ENCODE measurements at places on chromosomes 16 and 17.

- no peak for DNase-seq
Measured at GRCh38 chr17:49337884-49338283, 24.2 kb downstream of the ZNF652 start.

GRCh38 chr16:74500907-74501306 is 79.6 kb upstream of the CLEC18B start:
- no peak for DNase-seq

DNA sequence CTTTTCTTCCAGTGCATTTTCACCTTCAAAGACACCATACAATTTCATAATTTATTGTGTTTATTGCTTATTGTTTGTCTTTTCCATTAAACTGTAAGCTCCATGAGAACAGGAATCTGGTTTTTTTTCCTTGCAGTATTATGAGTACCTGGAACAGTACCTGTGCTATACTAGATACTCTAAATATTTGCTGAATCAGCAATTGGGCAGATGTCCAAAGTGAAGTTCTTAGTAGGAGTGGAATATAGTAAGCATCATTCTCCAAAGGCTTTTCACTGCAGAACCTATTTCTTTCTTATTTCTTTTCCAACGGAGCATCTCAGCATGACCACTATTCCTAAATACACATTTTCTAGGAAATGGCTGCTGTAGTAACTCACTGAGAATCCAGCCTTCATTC is 269.0 kb upstream of the CCL2 start:
- no peak for DNase-seq

DNA sequence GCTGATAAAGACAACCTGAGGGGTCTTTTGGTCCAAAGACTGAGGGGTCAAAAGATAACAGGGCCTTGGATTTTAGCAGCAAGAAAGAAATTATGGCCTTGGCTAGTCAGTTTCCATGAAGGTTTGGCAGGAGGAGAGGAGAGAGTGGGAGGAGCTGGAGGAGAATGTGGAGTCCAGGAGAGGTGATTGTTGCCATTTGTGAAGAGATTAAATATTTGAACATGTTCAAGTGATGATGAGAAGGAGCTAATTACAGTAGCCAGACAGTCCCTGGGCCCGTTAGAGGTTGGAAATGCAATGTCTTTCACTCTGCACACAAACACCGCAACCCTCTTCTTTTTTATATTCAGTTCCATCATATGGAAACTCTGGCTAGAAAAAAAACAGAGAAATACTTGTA is 68.6 kb downstream of the TNRC6C start:
- DNase-seq: no peak

GRCh38 chr16:21283521-21284289 is 5.6 kb upstream of the CRYM start:
- no peak for DNase-seq

DNA sequence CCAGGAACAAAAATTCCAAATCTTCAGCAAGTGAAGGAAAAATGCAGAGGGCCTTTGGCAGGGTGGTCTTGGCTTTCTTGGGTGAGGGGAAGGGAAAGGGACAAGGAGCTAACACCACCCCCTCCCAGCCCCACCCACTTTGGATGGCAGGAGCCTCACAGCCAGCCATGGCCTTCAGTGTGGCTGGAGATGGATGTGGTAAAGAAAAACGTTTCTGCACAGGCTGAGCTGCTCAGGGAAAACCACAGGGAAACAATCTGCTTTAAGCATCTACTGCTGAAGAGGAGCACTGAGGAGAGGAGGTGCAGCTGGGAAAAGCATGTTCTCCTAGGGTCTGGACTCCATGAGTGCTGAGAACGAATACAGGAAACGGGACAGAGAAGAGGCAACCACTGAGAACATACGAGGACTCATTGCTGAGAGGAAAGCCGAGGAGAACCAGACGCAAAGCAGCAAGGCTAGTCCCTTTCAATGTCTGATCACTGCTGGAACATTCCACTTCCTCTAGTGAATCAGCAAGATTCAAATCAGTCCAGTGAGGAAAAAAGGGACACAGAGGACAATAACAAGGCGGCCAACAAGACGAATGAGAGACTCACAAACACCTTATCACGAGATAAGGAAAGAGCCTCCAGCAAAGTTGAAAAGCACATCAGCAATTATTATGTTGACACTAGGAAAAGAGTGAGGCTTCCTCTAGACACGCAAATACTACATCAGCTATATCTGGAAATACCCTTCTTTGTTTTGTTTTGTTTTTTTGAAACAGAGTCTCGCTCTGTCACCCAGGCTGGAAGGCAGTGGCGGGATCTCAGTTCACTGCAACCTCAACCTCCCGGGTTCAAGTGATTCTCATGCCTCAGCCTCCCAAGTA is 41.7 kb downstream of the ZZEF1 start:
- DNase-seq: no peak

GRCh38 chr17:4551141-4551540 is 4.0 kb downstream of the MYBBP1A start:
- DNase-seq: no peak

GRCh38 chr17:36674278-36674650 is 72.9 kb downstream of the MRM1 start:
- no peak for DNase-seq

GRCh38 chr16:11360641-11361373 is 15.5 kb downstream of the RMI2 start:
- no peak for DNase-seq

DNA sequence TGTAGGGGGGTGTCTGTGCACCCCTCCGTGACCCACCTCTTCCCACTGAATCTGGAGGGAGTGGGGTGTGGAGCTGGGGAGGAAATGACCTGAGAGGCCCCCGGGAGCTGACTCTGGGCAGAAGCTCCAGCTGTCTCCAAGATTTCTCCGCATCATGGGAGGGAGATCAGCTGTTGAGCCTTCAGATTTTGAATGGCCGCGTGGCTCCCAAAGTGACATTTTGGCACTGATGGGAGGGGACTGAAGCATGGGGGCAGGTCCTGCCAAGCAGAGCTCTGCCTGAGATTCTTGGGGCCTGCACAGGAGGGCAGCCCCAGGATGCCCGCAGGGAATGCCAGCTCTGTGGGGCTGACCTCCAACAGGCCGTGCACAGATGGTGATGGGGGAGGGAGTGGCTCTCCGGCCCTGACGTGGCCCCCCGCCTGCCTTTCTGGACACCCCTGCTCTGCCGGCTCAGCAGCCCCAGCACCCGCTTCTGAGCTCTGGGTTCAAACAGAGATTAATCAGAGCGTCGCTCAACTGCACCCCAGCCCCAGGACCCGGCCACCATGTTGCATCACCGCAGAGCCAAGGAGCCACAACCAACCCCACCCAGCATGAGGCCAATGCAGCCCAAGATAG is 25.3 kb upstream of the UBE2I start:
- no peak for DNase-seq

DNA sequence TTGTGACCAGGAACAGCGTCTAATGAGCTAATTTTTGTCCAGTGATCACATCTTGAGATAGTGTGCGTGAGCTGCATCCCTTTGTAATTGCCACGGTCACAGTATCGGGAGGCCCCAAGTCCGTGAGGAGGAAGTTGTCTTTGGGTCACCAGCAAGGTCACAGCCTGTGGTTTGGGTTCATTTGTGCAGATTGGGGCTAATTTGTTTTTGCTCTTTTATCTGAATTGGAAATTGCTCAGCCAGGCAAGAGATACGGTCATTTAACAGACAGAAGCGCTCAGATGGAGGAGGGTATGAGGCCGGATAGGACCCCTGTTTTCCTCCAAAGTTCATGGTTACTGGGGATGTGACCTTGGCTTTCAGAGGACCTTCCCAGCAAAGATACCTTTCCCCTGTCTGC is 174.1 kb downstream of the SNX29 start:
- DNase-seq: no peak

DNA sequence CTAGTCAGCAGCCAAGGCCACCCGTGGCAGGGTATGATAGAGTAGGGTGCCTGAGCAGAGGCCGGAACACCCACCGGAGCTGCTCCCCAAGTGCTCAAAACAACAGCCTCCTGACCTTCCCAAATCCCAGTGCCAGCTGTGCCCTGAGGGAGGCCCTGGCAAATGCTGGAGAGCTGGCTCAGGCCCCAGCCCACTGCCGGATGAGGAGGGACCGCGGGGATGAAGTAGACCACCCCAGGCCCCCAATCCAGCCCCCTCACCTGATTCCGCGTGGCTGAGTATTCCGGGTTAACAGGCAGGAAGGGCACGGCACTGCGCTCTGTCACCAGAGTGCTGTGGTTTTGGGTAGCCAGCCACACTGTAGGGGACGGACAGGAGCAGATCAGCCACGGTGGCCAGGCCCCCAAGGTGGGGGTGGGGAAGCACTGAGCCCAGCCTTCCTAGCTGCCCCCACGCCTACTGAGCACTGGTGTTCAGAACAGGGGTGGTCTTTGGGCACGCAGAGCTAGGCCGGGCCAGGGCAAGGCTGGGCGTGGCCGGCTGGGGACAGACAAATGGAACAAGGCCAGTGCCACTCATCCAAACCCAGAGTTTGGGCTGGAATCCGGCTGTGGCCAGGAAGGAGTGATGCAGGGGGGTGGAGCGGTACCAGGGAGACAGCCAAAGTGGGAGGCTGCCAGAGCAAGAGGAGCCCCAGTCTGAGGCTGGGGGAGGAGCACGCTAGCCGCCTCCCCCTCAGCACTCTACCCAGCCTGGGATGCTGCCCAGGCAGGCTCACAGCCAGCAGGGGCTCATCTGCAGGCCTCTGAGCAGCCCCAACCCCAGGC is 9.1 kb downstream of the TP53I13 start:
- no peak for DNase-seq

DNA sequence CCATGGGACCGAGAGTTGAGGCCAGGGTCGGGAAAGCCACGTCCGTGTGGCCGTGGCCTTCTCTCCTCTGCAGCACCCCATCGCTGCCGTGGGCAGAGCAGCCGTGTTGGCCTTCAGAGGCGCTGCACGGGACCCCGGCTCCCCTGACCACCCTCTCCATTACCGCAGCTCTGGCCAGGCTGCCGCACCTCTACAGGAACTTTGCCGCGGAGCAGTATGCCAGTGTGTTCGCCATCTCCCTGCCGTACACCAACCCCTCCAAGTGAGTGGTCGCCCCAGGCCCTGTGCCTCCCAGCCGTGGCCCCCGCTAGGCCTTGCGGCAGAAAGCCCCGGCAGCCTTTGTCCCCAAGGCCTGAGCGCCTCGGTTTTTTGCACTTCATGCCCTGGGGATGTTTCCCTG is 27.8 kb downstream of the TSC2 start:
- DNase-seq: no peak

DNA sequence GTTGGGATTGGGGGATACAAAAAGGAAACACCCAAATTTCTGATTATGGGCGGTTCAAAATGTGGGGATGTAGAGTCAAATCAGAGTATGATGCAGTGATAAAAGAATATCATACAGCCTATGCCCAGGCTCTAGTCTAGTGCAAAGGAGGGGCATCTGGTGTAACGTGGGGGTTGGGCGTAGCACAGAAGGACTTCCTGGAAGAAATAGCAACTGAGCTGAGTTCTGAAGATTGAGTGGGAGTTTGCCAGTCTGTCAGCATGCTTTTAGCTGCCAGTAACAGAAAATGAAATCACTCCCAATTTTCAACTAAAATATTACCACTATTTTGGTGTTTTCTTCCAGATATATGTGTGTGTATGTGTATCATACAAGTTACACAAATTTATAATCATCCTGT is 196.9 kb downstream of the SPECC1 start:
- DNase-seq: no peak

DNA sequence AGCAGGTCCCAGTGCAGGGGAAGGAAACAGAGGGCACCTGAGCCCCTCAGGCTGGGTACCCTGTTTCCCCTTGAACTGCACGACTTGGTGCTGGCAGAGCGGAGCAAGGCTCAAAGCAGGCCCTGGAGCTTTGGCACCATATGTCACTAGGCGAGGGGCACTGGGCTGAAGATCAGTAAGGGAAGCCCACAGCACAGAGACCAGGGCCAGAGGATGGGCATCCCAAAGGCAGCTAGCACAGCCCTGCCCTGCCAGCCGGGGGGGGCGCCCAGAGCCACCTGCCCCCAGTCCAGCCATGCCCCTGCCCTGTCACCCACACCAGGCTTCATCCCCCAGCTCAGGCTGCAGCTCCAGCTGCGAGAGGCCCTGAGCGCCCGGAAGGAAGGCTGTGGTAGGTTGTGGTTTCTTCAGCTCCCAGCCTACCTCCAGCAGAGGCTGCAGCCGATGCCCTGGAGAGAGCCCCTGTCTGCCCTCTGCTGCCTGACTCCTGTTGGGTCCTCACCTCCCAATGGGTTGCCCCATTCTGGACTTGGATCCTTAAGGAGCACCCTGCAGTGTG is 10.9 kb downstream of the NHERF1 start:
- DNase-seq: no peak

DNA sequence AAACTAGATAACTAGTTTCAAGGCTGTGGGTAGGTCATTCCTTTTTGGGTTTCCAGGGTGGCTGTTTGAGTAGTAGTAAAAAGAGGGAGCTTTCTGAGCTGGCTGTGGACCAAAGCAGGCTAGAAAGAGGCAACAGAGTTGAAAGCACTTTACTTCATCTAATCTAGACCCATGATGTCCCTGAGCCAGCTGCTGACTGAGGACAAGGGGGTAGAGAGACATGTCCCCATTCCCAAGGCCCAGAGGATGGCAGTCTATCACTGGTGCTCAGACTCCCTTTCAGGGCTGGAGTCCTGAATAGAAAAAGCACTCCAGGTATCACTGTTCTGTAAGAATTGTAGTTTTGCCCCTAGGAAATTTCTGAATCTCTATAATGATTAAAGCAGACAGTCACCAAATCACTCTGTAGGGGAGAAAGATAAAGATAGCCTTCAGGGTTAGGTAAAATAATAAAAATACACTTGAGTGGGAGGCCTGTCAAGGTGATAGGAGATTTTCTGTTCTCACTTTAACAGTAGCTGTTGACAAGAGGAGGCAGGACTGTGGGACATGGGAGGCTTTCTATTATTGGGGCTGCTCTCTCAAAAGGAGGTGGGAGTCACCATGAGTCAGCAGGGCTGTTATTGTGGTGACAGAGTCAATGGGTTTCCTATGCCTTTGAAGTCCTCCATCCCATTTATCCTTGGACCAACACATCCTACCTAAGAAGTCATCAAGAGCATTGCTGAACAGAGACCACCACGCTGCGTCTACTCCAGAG is 190.2 kb upstream of the MPHOSPH6 start:
- no peak for DNase-seq

- no peak for DNase-seq
Measured at GRCh38 chr16:80403894-80404293, 136.9 kb upstream of the DYNLRB2 start.

DNA sequence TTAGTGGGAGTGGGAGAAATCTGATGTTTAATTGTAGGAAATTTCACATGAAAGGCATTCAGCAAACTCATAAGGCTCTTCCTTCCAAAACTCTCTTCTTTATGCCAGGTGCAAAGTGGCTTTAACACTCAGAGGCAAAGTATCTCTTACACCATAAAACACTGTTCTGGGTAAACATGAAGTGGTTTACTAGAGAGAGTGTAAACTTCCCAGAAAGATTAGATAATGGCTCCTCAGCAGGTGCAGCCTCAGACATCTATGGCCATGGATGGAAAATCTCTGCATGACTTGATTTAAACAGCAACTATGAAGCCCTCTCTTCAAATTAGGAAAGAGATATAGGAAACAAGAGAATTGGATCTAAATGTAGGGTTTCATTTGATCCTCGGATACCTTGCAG is 583.1 kb upstream of the SALL1 start:
- DNase-seq: peak; percentile 76

GRCh38 chr17:35764123-35764991 is 3.7 kb downstream of the C17orf50 start:
- peak; percentile 28 for DNase-seq

Measured in NCI-H187 treated with DMSO at 0.1 percent for 48 hours (cell line).